ENCODE measurements at places on chromosomes 3 and 15.
A peak's percentile ranks its signal among the peaks of the same experiment; 100 is the strongest.

DNA sequence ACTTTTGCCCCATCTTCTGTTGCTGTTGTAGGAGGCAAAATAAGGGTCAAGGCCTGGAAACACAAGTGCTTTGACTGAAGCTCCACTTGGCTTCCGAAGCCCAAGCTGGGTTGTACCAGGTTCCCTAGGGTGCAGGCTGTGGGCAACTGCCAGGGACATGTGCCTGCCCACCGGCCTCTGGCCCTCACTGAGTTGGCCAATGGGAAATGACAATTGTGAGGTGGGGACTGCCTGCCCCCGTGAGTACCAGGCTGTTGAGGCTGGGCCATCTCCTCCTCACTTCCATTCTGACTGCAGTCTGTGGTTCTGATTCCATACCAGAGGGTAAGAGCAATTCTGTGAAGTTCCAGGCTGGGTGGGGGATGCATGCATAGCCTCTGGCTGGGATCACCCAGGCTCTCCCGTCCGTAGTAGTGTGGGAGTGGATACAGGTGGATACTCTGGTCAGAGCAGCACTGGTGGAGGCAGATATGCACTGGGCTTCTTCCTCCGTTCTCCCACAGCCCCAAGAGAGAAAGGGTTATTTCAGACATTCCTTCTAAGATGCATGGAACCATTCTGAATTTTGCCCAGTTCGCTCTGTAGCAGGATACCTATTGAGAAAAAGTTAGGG lies at the start of gene ADIPOQ:
Gene ADIPOQ, plus strand, starts transcription at position 285 of the 613 bp plus-strand sequence. CDS start 10,349 bp downstream, outside the sequence.
- no peak for DNase-seq

DNA sequence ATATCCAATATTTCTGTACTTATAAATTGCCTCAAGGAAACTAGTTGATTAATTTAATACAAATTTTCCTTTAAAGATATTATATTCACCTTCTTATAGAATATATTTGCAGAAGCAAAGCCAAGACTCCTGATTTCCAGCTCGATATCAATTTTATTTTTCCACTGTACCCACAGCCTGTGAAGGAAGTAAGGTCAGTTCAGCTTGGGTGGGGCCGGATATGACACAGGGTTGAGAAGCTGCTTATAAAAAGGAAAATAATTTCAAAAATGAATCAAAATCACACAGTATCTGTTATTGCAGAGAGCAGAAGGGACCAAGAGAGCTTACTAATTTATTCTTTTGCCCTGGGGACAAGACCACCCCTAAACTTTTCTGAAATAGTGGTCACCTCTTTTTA lies 491.4 kb downstream of the TUSC7 start:
- no peak for DNase-seq

GRCh38 chr15:63202861-63203260 lies 13.5 kb downstream of the RAB8B start:
- peak; percentile 58 for DNase-seq

DNA sequence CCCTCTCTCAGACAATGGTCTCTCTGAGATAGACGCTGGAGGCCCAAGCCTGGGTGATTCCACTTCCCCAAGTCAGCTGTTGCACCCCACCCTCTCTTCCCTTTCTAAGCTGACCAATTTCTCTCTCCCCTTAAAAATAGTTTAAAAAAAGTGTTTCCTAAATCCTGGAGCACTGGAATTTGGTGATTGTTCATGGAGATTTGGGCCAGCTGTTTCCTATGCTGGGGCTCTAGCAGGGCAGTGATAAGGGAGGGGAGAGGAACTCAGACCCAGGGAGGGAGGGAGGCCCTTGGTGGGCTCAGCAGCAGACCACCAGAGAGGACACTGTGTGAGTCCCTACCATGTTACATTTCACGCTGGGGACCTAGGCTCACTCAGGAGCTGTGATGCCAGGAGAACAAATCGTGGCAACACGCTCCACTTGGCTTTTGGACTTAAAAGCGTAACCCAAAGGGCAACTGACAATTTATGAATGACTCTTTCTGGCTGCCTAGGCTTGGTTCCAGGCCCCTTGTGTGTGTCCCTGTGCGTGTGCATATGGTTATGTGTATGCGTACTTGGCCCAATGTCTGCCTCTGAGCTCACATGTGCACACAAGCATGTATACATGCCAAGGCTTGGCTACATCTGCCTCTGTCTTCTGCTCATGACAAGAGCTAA lies 59.8 kb upstream of the INSYN1 start:
- no peak for DNase-seq

DNA sequence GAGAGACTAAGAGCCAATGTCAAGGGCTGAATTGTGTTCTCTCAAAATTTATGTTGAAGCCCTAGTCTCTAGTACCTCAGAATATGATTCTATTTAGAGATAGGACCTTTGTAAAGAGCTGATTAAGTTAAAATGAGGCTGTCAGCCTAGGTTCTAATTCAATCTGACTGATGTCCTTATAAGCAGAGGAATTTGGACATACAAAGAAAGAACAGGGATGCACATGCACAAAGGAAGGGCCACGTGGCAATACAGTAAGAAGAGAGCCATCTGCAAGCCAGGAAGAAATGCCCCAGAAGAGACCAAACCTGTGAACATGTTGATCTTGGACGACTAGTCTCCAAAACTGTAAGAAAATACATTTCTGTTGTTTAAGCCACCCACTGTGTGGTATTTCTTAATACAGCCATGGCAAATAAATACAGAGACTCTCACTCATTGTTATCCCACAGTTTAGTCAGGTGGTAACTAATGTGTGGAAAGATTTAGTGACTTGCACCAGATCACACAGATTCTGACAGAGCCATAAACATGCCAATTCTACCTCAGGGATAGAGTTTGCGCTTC lies 652.2 kb downstream of the NAALADL2 start:
- no peak for DNase-seq

- DNase-seq, result no peak
Observed at GRCh38 chr15:29805043-29805707, 17.1 kb downstream of the TJP1 start.

All from OCI-M1 (cell line).